ENCODE measurements at places on chromosomes 2 and 18. TPM values are rescaled to one million over a fixed set of nuclear protein-coding genes. Genes with fewer than 3 reads are reported as not detected.

DNA sequence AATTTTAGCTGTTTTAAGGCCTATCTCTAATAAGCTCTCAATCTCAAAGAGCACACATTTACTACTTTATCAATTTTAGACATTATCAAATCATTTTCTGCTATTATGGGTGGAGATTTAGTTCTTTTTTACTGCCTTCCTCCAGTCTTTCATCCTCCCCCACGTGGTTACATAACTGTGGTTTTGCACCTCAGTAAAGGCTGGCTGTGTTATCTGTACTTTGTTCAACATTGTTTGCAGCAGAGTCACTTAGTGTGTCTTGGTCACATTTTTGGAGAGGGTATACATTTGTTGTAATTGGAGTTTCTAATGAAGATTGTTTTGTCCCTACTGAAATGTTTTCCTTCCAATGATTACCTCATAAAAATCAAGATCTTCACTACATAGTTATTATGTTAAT lies 549.6 kb upstream of the CELF4 start:
- no peak for DNase-seq

GRCh38 chr18:617970-618504 lies 21.2 kb downstream of the CLUL1 start:
- DNase-seq: no peak

DNA sequence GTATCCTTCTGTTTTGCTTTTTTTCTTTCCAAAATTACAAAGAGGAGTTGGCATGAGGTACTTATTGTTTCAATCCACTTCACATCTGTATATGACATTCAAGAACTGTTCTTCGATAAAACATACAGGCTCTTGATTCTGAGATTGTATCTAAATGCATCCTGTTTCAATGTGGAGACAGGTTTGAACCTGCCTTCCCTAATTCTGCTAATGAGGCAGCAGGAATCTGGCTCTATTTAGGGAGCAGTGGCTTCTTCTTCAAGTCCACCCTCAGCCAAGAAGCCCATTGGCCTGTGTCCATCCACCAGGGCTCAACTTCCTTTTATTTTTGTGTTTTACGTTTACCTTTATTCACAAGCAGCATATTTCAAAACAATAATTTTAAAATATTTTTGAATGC lies 84.8 kb upstream of the PIK3C3 start:
- DNase-seq: no peak

DNA sequence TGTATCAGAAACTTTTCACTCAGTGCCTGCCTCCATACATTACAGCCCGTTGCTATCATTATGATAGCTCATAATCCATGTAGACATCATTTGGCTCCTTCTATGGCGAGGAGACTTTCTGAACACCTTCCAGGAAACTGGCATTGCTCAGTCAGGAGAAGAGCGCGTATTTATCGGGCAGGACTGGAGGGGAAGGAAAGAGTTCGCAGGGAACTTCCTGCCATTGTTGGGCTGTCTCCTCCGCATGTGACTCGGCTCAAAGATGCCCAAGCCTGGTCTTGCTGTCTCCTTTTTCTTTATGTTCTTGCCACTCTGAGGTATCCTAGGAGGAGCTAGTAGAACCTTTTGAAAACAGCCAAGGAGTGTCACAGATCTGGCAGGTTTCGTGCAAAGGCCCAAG lies 156.8 kb downstream of the CTIF start:
- DNase-seq: no peak

DNA sequence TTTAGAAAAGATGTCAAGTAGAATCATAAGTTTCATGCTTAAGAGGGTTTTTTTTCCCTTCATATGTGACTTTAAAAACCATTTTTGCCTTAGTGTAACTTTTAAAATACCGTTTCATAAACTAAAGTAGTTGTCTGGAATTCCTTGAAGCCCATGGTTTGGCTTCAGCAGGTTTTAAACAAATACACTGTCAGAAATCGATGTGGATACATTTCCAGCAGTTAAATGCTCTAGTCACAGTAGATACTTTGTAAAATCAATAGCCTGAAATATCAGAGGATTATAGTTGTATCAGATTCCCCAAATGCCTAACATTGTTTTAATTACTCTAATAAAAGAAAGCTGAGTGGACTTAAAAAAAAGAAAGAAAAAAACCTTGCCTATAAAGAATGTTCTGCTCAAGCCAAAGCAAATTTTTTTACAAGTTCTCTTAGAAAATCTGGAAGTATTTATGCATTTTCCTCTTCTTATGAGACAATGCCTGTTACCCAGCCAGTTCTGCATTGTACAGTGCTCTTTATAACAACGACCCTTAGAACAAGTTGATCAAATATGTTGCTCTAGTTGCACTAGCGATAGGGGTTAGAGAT lies 260.5 kb downstream of the LTBP1 start:
- no peak for DNase-seq

DNA sequence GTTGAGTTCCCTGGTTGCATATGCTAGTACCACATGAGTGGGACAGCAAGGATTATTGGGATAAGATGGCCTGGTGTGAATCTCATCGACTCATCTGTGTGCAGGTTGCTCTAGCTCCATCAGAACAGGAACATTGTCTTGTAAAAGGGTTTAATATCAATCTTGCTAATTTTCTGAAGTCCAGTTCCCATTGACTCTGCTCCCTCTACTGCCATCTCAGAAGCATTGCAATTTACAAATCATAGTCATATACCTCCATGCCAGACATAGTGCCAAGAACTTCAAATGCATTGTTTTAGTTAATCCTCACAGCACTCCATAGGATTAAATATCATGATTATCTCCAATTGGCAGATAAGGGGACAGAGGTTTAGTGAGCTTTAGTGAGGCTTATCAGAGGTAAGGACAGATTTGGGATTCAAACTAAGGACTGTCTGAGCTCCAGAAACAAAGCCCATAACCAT lies 4.8 kb upstream of the STAT4 start:
- no peak for DNase-seq

- DNase-seq: no peak
Measured at GRCh38 chr2:190707726-190708125, 58.8 kb downstream of the NAB1 start.

- DNase-seq: no peak
Measured at GRCh38 chr2:10875126-10875525, 36.6 kb upstream of the KCNF1 start.

DNA sequence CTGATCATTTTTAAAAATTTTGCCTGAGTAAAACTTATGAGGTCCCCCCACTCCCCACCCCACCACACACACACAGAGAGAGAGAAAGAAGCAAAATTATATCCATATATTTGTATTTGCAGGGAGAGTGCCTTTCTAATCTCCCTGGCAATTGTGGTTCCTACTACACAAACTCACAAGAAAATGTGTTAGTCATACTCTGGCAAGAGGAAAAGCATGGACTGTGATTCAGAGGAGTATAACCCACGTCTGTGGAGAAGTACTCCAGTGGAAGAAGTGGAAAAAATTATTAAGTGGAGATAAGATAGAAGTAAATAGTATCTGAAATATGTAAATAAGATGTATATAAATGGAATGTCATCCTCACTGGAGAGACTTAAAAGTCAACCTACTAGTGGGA lies 114.0 kb downstream of the DSEL start:
- DNase-seq: no peak

GRCh38 chr2:62181843-62182242 lies 14.1 kb upstream of the B3GNT2 start:
- no peak for DNase-seq

DNA sequence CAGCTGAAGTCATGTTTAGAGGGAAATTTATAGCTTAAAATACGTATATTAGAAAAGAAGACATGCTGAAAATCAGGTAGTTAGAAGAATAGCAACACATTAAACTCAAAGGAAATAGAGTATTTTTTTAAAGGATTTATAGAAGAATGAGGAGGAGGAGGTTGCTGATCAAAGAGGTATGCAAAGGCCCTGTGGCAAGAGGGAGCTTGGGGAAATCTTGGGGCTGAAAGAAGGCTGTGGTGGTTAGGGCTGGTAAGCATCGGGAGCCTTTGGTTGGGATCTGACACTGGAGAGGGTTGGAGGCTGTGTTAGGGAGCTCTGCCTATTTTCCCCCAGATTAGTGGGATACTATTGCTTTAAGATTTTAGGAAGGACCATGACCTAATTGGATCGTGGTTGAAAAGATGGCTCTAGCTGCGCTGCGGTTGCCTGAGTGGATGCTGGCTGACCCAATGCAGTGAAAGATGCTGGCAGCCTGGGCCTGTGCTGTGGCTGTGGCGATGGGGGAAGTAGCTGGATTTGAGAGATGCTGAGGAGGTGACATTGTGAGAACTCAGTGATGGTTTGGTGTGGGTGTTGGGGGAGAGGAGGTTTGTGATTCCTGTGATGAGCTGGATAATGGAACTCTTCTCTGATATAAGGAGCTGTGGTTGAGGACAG lies 11.7 kb downstream of the DGKD start:
- no peak for DNase-seq

GRCh38 chr2:240898731-240899467 lies 2.9 kb upstream of the MAB21L4 start:
- no peak for DNase-seq

- DNase-seq: no peak
Measured at GRCh38 chr18:62182220-62182619, 4.6 kb downstream of the PIGN start.

GRCh38 chr2:189654641-189655040 lies 6.6 kb upstream of the ASNSD1 start:
- no peak for DNase-seq

- no peak for DNase-seq
Measured at GRCh38 chr2:85710687-85711577, 16.8 kb downstream of the GNLY start.

The CAPN14 gene
- total RNA-seq: not detected

The NEU4 gene
- total RNA-seq: 0.45 TPM

The GALNT3 gene
- 6.2 TPM for total RNA-seq

The CLEC4F gene
- total RNA-seq: not detected

The POTEC gene
- not detected for total RNA-seq

The BMP10 gene
- not detected for total RNA-seq

The GMPPA gene
- total RNA-seq: 41.2 TPM
